ENCODE measurements at places on chromosomes 4 and X. TPM values are rescaled to one million over a fixed set of nuclear protein-coding genes. Genes with fewer than 3 reads are reported as not detected.

- no peak for DNase-seq
These were observed 185.9 kb downstream of the CFAP299 start for GRCh38 chr4:80521438-80521837.

- DNase-seq = peak; percentile 72
These were observed at the start of gene MSX1 for GRCh38 chr4:4859325-4859798. MSX1 (plus strand) TSS chr4:4859665; CDS start chr4:4859900, 235 bp downstream.

- no peak for DNase-seq
These were observed 46.1 kb downstream of the C4orf46 start for GRCh38 chr4:158625544-158625943.

DNA sequence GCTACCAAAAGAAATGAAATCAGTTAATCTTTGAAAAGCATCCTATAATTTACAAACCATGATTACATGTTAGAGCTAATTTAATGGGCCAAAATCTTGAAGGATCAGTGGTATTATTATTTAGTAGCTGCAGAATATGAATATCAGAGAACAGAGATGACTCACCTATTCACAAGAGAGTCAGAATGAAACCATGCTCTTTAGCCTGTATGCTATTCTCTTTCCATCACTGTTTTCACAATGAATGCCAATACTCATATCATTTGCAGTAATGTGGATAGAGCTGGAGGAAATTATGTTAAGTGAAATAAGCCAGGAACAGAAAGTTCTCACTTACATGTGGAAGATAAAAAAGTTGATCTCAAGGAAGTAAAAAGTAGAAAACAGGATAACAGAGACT is 414.1 kb downstream of the CENPC start:
- no peak for DNase-seq

GRCh38 chrX:44162964-44163475 is 180.5 kb downstream of the EFHC2 start:
- no peak for DNase-seq

- DNase-seq = no peak
These were observed 120.1 kb upstream of the MED14 start for GRCh38 chrX:40855411-40855810.

GRCh38 chrX:155880586-155881157 is 473 bp upstream of the VAMP7 start:
- DNase-seq = no peak

DNA sequence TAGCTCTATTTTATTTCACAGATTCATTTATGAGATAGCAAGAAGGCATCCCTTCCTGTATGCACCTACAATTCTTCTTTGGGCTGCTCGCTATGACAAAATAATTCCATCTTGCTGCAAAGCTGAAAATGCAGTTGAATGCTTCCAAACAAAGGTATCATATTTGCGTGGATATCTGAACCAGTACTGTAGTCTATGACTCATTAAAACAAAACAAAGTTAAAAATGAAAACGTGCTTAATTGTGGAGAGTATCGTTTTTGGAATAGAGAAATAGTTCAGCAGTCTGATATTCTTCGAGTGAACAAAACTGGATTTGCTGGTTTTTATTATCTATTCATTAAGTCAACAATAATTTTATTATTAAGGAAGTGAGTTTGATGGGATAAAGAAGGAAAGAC is 6.3 kb downstream of the AFP start:
- no peak for DNase-seq

- peak; percentile 17 for DNase-seq
These were observed 94.2 kb downstream of the MAOA start for GRCh38 chrX:43750248-43750676.

- DNase-seq = no peak
These were observed 257.8 kb downstream of the FBXW7 start for GRCh38 chr4:152278172-152278504.

DNA sequence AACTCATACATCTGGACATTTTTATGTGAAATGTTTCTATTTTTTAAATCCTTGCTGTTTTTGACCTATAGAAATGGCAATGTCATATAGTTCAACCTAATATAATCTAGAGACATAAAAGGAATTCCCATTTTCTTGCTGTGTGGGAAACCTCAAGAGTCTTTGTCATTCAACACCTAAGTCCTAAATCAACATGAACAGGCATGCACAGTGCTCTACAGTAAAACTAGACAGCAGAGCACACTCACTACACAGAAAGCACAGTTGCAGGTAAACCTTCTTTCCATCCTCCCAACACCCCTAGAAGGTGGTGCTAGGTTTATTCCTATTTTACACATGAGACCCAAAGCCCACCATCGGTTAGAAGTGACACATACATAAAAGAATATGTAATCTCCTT is 79.1 kb upstream of the C1QTNF7 start:
- DNase-seq = no peak

DNA sequence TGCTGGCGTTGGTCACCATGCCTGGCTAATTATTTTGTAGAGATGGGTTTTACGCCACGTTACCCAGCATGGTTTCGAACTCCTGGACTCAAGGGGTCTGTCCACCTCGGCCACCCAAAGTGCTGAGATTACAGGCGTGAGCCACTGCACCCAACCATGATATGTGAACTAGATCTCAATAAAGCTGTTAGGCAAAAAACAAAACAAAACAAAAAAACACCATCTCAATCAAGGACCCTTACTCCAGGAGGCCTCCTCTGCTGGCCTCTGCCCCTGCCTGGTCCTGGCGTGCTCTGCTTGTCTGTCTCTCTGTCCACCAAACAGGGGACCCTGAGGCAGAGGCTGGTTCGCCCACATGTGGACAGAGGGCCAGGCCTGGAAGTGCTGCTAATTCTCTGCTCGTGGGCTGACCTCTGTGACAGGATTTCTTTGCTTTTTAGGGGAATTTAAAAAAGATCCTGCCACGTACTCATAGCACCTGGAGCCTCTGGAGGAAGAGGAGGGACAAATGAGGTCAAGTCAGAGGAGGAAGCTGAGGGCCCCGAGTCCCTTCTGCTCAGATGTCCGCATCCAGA is 32.7 kb upstream of the WFS1 start:
- DNase-seq = no peak

The FAM184B gene
- 0.89 TPM for polyA plus RNA-seq

- no peak for DNase-seq
These were observed 472.0 kb downstream of the IQCM start for GRCh38 chr4:149343614-149344013.

The CXCL3 gene
- polyA plus RNA-seq = 0.24 TPM

GRCh38 chrX:1453395-1453783 is 680 bp upstream of the ASMTL start:
- DNase-seq = no peak

Measured in renal cortex interstitium (tissue), 15 donors.